ENCODE measurements at places on chromosomes 12 and 14.
A peak's percentile ranks its signal among the peaks of the same experiment; 100 is the strongest.

- DNase-seq: no peak
These were observed 58.6 kb downstream of the VWF start for GRCh38 chr12:6065863-6066199.

- DNase-seq: no peak
These were observed 3.8 kb upstream of the ARHGAP9 start for GRCh38 chr12:57483466-57483865.

GRCh38 chr12:25052196-25052913 is 103.5 kb upstream of the BCAT1 start:
- peak; percentile 70 for DNase-seq

DNA sequence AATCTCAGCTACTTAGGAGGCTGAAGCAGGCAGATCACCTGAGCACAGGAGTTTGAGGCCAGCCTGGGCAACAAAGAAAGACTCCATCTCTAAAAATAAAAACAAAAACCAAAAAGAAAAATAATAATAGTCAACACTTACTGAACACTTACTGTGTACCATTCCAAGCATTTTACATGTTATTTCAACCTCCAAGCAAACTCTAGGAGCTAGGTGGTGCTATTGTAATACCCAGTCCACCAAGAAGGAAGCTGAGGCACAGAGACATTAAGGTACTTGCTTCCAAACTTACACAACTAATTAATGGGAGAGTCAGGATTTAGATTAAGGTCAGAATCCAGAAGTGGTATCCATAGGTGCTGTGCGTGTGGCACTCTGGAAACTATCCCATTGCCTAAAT is 13.7 kb upstream of the OR6J1 start:
- no peak for DNase-seq

- no peak for DNase-seq
These were observed 861 bp downstream of the IL26 start for GRCh38 chr12:68224613-68225285.

- DNase-seq: no peak
These were observed 20.7 kb downstream of the SLC7A8 start for GRCh38 chr14:23162800-23163199.

GRCh38 chr14:24995016-24995415 is 54.9 kb downstream of the STXBP6 start:
- DNase-seq: no peak

DNA sequence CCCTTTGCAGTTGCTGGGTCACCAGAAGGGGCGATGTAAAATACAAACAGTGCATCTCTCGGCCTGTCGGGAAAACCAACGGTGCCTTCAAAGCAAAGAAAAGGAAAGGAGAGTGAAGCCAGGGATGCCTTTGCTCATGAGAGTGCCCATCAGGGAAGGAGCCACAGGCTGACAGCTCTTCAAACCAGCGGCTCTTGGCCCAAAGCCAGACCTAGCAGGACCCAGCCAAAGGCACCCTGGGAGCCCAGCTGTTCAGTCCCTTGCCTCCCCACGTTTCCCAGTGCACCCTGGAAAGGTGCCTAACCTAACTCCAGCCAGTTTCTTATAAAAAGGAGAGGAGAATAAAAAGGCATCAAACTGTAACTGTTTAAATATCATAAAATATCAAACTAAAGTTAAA is 29.2 kb downstream of the PRMT8 start:
- no peak for DNase-seq

DNA sequence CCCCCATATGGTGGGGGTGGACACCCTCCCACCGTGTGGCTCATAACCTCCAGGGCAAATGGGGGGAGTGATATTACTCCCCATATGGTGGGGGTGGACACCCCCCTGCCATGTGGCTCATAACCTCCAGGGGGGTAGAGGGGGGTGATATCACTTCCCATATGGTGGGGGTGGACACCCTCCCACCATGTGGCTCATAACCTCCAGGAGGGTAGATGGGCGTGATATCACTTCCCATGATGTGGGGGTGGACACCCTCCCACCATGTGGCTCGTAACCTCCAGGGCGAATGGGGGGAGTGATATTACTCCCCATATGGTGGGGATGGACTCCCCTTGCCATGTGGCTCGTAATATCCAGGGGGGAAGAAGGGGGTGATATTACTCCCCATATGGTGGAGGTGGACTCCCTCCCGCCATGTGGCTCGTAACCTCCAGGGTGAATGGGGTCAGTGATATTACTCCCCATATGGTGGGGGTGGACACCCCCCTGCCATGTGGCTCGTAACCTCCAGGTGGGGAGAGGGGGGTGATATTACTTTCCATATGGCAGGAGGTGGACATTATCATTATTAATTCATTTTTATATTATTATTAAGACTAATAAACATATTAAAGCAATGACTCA is 51.2 kb upstream of the OXA1L start:
- no peak for DNase-seq

DNA sequence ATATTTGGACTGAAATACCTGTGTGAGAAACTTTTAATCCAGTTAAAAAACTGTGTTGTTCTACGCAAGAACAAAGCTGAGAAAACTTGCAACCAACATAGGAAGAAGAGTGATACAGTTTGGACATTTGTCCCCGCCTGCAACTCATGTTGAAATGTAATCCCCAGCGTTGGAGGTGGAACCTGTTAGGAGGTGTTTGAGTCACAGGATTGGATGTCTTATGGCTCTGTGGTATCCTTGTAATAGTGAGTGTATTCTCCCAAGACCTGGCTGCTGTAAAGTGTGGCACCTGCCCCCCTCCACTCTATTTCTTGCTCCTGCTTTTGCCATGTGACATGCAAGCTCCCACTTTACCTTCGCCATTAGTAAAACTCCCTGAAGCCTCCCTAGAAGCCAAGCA is 28.6 kb upstream of the ADAM20 start:
- no peak for DNase-seq

GRCh38 chr12:105622220-105622619 is 291.7 kb downstream of the C12orf75 start:
- DNase-seq: no peak

DNA sequence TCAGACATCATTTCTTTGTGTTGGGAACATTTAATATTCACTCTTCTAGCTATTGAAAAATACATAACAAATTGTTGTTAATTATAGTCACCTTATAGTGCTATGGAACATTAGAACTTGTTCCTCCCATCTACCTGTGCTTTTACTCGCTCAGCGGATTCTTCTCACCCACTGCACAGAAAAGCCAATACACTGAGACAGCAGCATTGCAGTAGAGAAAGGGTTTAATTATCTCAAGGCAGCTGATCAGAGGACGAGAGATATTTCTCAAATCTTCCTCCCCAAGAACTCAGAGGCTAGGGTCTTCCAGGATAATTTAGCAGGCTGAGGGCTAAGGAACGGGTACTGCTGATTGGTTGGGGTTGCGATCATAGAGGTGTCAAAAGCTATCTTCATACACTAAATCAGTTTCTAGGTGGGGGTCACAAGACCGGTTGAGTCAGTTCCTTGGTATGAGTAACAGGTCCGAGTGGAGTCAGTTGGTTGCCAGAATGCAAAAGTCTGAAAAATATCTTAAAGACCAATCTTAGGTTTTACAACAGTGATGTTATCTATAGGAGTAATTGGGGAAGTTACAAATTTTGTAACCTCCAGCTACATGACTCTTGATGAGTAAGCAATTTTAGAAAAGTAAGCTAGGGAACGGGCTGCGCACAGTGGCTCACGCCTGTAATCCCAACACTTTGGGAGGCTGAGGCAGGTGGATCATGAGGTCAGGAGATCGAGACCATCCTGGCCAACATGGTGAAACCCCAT is 173.1 kb downstream of the FBXL14 start:
- DNase-seq: peak; percentile 15

GRCh38 chr12:129903092-129903945 is 506 bp downstream of the TMEM132D start:
- no peak for DNase-seq

DNA sequence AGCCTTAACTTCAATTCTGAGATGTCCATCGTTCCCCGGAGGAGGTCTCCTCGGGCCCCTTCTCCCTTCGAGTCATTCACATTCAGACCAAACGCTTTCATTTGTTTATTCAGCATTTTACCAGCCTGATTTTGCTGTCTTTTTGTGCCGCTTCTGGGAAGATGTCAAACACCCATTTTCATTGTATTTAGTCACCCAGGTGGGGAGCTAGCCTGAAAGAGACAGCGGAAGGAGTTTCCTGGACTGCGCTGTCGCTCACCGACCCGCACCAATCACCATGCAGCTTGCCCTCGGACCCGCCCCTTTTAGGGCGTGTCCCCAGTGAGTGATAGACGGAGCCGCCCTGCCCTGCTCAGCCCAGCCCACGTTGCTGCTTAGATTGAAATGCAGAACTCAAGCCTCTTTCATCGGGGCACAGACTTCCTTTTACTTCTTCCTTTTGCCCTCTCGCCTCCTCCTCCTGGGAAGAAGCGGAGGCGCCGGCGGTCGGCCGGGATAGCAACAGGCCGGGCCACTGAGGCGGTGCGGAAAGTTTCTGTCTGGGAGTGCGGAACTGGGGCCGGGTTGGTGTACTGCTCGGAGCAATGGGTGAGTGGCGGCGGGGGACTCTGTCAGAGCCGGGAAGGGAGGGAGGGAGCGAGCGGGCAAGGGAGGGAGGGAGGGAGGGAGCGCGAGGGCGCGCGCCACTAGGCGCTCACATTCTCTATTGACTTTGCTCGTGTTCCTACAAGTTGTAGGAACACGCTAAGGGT is at the start of gene PAX9:
Gene PAX9, plus strand, starts transcription at position 355 of the 752 bp plus-strand sequence. Its CDS starts 230 bp downstream, at position 585.
- DNase-seq: peak; percentile 49

Data from activated CD4-positive, alpha-beta T cell treated with anti-CD3 and anti-CD28 coated beads, Interleukin-2, Interleukin-4, amounts not matched to agents 100 ng/mL and 50 ng/mL, durations not matched to agents 16 hours and 8 hours (primary cell).